Caco-2 (cell line): ENCODE measurements at places on chromosomes 6 and 20. TPM values are rescaled to one million over a fixed set of nuclear protein-coding genes. Genes with fewer than 3 reads are reported as not detected.

The CNR1 gene
- not detected in 2 replicates for total RNA-seq

The COL19A1 gene
- not detected in 2 replicates for total RNA-seq

The LHFPL5 gene
- not detected in 2 replicates for total RNA-seq

The BPIFB1 gene
- total RNA-seq: not detected in 2 replicates

The TTK gene
- total RNA-seq: 37.4 and 40.0 TPM in 2 replicates

The LKAAEAR1 gene
- total RNA-seq: not detected in 2 replicates

The ACOT13 gene
- total RNA-seq: 55.6 and 63.1 TPM in 2 replicates

The FAM217A gene
- total RNA-seq: not detected in 2 replicates

The DACT2 gene
- total RNA-seq: 18.6 and 21.1 TPM in 2 replicates

The LRP11 gene
- total RNA-seq: 17.7 and 18.4 TPM in 2 replicates

The CDH4 gene
- not detected in 2 replicates for total RNA-seq

DNA sequence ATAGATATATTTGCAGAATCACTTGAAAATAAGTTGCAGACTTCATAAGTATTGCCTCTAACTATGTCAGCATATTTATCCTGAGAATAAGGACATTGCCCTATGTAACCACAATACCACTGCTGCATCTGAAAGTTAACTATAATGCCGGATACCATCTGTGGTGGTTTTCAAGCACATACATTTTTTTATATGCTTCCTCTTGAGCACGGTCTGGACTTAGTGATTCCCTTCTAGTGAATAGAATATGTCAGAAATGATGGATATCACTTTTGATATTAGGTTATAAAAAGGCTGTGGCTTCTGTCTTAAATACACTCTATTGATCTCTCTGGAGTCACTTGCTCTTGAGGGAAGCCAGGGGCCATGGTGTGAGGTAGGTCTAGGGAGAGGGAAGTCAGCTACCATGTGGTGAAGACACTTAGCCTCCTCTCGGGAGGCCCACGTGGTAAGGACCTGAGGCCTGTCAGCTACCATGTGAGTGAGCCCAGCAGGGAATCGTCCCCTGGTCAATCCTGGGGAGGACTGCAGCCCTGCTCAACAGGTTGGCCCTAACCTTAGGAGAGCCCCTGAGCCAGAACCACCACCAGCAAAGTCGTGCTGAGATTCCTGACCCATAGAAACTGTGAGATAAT, 57.5 kb downstream of the CCDC170 start:
- no peak for DNase-seq

GRCh38 chr6:131947986-131948661, 3.0 kb downstream of the CCN2 start:
- DNase-seq: no peak

DNA sequence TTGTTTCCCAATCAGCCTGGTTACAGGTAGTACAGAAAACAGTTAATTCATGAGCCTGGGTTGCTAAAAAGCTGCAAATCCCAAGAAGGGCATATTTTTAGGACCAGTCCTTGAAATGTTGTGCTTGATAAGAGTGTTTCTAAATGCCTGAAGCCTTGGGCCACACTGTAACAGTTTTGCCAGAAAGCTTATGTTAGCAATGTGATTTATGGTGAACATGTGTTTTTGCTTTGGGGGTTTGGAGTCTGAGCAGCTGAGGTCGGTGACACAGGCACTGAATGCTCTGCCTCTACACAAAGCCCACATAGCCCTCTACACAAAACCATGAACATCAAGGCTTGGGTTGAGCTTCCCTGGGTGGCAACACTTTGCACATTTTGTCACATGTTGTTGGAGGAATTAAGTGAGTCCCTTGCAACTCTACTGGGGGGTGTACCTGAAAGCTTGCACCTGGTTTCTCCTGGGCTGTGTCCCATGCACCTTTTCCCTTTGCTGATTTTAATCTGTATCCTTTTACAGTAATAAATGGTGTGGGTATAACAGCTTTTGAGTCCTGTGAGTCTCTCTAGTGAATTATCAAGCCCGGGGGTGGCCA, 22.2 kb downstream of the AHI1 start:
- DNase-seq: no peak

DNA sequence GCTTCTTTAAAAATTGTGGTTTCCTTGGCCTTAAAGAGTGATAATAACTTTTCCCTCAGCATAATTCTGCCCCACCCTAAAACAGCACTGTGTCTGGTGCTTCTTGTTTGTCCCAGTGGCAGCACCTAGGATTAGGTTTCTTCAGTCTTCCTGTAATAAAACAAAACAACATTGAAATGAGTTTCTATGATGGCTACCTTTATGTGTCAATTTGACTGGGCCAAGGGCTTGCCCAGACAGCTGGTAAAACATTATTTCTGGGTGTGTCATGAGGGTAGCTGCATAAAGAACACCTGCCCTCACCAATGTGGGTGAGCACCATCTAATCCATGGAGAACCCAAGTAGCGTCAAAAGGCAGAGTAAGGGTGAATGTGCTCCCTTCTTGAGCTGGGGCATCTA, 117.8 kb downstream of the QRSL1 start:
- no peak for DNase-seq

DNA sequence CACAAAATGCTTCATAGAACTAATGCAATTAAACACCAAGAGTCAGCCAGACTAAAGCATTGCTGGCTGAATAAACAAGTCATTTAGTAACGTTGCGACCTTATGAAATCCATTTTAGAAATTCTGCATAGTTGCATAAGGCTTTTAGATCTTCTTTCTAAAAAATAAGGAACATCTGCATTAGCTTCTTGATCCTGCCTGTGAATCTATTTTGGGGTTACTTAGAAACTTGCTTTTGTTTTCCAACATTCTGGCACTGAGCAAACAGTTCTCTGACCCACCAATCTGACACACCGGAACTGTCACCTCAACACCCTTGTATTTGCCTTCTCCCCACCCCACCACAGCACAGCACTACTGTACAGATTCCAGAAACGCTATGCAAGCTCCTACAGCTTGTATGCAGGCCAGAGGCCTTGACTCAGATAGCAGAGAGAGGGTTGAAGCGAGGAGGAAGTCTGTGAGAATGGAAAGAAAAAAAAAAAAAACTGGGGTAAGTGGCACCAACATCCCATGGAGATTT, 55.0 kb downstream of the KIF13A start:
- no peak for DNase-seq

DNA sequence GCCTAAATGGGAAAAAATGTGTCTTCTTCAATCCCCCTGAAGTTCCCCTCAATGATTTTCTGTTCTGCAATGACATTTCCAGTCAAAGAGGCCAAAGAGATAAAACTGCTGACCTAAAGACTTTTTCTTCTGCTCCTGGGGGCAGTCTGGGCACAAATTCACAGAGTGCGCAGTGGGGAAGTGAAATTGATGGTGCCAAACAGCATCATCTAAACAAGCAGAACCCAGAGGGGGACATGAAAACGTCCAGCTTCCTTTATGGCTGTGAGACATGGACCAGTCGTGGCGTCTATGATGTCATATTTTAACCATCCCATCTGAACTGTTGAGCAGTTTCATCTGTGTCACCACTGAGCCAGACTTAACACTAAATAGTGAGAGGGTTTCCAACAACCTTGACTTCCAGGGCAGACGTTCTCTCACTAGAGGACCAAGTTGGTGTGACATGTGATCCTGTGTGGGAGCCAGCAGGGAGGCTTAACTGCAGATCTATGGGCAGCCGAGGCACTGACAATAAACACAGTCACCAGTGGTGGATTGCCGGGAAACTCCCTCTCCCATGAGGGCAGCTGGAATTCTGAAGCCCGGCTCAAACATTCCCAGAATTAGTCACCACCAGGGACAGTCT, 12.4 kb downstream of the SCML4 start:
- DNase-seq: no peak

- DNase-seq: no peak
Measured at GRCh38 chr6:34310817-34311216, 62.0 kb upstream of the SMIM29 start.

DNA sequence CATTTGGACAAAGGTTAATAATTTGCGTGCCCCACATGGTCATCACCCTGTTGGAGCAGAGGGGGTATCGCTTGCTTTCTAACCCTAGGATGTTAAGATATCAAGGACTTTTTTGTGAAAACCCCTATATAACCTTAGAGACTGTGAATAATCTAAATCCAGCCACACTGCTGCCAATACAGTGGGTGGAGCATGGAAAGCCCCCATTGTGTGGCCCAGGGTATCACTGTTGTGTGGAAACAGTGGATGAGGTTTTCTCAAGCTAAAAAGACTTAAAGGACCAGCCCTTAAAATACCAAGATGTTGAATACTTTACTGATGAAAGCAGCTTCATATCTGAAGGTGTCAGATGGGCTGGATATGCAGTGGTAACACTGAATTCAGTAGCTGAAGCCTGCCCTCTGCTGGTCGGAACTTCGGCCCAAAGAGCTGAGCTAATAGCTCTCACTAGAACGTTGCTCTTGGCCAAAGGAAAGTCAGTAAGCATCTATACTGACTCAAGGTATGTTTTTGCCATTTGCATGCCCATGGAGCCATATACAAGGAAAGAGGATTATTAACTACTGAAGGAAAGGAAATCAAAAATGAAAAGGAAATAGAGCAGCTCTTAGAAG, 695.2 kb downstream of the PHF3 start:
- peak; percentile 84 for DNase-seq

- no peak for DNase-seq
Measured at GRCh38 chr6:17303444-17303843, 22.3 kb downstream of the RBM24 start.

DNA sequence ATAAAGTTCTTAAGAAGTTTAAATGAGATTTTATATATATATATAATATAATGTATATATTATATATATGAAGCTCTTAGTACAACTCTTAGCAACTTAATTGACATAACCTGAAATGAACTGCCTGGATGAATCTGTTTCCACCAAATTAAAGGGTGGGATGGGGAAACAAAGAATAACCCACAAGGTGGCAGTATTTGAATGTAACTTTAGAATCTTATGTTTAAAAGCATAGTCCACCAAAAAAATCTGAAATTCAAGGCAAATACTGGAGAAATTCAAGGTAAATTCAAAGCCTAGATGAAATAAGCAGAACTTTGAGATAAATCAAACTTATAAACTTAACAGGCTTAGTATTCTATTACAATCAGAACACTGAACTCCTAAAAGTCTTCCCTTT, 4.4 kb upstream of the IBTK start:
- peak; percentile 40 for DNase-seq

DNA sequence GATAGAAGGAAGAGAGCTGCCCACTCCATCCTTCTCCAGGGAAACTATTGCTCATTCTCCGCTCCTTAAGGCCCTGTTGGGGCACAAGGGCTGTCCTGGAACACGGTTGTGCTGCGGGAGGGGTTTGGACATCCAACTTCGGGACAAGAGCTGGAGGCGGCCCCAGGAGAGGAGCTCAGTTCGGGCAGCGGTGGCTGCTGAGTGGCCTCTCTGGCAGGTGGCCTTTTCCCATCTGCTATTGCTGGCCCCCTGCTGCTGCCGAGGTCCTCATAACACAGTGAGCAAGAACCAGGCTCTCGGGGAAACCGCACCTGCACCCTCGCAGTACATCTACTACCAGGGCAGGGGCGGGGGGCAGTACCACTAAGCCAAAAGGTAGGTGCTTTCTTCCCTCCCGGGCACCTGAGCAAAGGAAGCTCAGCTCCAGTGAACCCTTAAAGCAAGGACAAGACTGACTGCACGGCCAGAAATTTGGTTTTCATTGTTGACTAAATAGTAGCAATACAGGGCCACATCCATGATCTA, 63.7 kb downstream of the PSMG4 start:
- no peak for DNase-seq

DNA sequence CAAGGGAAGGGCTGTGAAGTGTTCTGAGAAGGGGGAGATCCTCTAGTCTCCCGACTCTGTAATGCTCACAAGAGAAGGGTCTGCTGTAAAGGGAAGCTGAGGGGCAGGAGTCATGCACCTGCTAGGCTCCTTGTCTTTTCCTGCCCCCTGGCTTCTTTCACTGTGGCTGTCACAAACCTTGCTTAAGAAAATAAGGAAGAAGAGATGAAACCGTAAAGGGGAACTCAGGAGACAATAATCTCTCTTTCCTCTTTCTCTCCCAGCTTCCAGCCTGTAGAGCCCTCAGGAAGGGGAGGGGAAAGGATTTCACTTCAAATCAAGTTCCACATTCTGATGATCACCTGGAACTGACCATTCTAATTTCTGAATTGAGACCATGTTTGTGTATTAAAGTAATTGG, 26.3 kb downstream of the SLC13A3 start:
- DNase-seq: no peak

- DNase-seq: no peak
Measured at GRCh38 chr6:98576791-98577190, 257.6 kb upstream of the POU3F2 start.

DNA sequence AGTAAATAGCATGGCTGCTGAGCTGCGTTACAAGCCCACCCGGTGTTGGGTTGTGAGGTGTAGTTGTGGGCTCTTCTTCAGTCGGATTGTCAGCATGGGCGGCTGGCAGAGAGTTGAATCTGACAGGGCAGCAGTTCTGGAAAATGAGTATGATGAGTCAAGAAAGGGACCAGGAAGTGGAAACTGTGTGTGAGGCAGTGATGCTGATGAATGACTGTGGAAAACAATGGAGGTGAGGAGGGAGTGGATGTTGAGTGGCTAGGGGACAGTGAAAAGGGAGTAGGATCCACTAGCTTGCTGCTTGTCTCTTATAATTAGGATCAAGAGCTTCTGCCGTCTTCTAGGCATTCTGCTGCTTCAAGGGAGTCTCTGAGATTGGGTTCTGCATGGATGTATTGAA, 154.3 kb downstream of the ESR1 start:
- DNase-seq: no peak

DNA sequence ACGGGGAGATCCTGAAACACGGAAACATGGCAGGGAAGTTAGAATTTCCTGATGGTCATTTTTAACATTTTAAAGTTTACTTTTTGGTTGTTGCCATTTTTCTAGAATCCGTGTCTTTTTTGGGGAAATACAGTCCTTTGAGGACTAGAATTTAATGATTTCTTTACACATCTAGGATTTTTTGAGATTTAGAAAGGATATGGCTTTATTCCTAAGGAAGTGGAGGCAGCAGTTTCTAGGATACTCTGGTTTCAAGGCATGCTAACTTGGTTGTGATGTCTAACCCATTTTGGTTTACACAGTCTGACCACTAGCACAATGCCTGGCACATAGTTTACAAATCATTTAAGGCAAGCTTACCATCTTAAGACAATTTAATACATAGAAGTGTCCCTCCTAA, 1.1 kb upstream of the ZBTB2 start:
- DNase-seq: no peak
